ENCODE measurements at places on chromosomes 7 and 10.

- DNase-seq: no peak
These were observed 113.4 kb upstream of the AHR start for GRCh38 chr7:17184805-17185689.

- no peak for DNase-seq
These were observed 20.7 kb downstream of the CCDC3 start for GRCh38 chr10:12980713-12981306.

DNA sequence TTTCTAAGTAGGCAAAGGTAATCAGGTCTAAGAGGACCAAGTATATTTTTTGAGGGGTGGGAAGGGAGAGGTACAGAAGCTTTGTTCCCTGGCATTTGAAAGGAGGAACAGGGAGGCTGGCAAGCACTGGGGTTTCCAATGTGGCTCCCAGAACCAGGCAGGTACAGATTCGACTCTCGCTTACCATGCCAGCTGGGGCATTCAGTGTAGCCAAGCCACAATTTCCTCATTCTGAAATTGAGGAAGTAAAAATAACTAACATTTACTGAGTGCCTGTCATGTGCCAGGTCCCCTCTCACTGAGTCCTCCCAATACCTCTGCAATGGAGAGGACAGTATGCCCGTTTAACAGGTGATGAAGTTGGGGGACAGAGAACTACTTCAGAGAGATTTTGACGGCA lies 45.9 kb upstream of the BET1 start:
- DNase-seq: peak; percentile 77

DNA sequence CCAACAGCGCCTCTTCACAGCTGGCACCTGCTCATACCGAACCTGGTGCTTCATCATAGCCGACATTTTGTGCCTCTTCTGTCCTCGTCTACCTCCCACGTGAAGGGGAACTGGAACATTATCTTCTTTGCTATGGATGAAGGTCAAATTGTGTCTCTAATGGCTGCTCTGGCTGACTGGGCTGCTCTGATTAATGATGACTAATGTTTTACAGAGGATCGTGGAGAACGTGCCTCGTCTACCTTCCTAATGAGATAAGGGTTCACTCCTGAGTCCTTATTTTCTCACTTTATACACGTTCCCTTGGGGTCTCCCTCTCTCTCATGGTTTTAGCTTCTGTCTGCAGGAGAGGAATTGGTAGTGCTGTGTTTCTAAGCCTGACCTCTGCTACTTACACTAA lies 420.3 kb downstream of the PHTF2 start:
- no peak for DNase-seq

Measured in stimulated activated naive B cell treated with anti-CD40 and anti-IgM and Interleukin-4, amounts not matched to agents 10 μg/mL and 1 μg/mL and 100 μg/mL, for 72 hours (primary cell).